Activated T-helper 1 cell treated with anti-CD3 and anti-CD28 coated beads, Interleukin-2, amount 50 U/mL, for 16 hours (primary cell): ENCODE measurements at places on chromosomes 3 and 15.

GRCh38 chr3:113211330-113212149 lies at the start of gene BOC:
Gene BOC (plus strand): TSS chr3:113211557. CDS start chr3:113249803, 38,246 bp downstream.
- no peak for DNase-seq

DNA sequence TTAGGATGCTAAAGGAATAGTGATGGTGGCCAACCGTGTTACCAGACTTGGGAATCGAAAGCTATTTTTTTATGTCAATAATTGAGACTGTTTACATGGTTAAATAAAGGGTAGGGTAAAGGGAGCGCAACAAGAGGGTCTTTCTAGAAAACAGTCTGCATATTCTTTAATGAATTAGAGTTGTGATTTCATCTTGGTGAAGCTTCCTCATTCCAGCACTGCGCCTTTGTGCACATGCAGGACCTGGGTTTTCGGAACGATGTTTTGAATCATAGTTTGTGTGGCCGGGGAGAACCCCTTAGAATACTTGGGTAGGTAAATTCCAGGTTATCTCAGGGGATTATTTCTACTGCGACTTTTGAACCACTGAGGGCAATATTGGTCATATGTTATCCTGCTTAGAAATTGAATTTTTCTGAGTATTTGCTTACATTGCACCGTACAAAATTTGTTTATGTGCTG lies 1.3 kb downstream of the PIK3CA start:
- DNase-seq = no peak

GRCh38 chr3:62970648-62971047 lies 95.4 kb upstream of the CADPS start:
- DNase-seq = no peak

DNA sequence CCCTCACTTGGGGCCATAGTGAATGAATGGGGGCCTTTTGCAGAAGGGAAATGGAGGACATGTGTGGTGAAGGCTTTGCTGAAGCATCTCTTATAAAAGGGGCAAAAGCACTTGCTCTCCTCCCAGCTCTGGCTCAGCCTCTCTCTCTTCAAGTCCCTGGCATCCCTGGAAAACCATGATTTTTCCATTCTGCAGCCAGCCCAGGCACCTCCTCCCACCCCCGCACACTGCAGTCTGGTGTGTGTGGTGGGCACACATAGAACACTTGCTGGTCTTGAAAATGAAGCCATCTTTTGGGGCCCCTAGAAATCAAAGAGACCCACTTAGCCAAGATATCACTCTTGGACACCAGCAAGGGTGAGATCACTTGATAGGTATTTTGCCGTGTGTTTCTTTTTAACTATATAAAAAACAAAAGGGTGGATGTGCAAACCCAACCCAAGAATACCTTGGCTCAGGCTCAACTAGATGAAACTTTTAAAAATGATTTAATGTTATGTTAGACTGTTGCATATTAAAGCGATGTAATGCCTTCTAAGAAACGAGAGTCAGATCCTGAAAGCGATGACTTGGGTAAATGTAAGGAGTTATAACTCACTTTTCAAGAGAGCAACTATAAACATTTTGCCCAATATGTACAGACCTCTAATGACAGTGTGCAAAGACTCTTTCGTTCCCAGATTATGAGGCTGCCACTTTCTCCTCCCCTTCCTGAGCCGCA lies 16.4 kb upstream of the ALDH1A3 start:
- DNase-seq = no peak

- DNase-seq = no peak
Observed at GRCh38 chr3:113141543-113141942, 69.8 kb upstream of the BOC start.

- DNase-seq = no peak
Observed at GRCh38 chr15:25481208-25481859, 42.5 kb upstream of the UBE3A start.

DNA sequence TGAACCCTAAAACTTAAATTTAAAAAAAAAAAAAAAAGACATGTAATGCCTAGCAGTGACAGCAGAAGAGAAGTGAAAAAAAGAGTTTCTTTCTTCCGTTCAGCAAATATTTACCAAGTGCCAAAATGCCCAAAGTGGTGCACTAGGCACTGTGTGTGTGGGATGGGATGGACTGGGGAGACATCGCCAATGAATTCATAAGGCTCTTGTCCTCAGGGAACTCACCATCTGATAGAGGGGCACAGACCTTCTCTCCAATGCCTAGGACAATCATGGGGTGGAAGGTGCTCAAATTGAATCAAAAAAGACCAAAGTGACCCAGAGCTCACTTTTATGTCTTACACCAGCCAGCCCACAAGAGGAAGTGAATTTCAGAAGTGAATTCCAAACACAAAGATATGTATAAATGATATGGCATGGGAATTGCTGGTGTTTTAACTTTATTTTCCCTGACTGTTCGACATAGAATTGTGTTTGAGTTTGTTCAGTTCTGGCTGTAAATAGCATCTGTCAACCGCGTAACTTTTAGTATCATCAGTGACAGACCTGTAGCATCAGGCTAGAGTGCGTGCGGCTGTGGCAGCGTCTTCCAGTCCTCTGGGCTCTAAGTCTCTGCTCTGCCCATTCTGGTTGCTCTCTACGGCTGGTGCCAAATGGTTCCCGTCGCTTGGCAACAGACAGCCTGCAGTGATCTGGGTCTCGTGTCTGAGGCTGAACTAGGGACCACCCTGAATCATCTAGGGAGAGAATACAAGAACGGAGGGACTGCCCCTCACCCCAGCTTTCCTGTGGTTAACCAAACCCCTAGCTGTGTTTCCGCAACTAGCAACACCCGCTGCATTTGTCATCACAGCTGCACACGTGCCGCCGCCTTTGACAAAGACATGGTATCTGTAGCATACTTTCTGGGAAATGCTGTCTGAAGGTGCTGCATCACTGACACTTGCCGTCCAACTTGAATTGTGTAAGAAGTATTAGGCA lies 154.0 kb upstream of the THBS1 start:
- DNase-seq = peak; percentile 5

- DNase-seq = no peak
Observed at GRCh38 chr3:173066044-173067004, 74.7 kb downstream of the SPATA16 start.

- no peak for DNase-seq
Observed at GRCh38 chr3:33044676-33045075, 52.3 kb downstream of the GLB1 start.

DNA sequence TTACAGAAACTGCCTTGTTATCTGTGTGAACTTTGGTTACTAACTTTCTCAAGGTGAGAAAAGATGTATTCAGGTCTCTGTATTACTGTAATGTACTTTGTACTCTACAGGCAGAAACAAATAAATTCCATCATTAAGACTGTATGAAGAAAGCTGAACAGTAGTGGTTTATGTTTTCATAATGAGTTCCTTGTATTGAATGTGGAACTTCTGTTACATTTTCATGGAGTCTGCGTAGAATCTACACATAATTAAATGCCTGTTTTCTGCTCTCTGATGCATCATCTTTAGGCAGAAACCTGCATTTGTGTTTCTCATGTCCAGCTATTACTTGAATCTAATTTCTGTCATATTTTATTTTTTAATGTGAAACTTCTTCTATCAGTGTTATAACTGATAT lies 302.8 kb downstream of the NLGN1 start:
- DNase-seq = no peak

- no peak for DNase-seq
Observed at GRCh38 chr15:97903971-97904572, 56.4 kb upstream of the ARRDC4 start.

GRCh38 chr15:39192351-39192750 lies 388.5 kb upstream of the THBS1 start:
- no peak for DNase-seq

- no peak for DNase-seq
Observed at GRCh38 chr15:41523097-41523496, 9.5 kb upstream of the LTK start.

DNA sequence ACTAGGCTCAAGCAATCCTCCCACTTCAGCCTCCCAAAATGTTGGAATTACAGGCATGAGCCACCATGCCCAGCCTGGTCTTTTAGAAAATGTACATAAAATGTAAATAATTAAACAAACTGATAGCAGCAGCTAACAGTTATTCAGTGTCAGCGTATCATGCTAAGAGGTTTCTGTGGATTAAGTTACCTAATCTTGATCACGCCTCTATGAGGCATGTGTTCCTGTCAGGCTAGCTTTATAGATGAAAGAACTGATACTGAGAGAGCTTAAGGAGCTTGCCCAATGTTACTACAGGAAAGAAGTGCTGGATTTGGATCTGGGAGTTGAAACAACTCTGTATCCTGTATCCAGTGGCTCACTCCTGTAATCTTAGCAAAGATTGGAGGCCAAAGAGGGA lies 11.2 kb upstream of the MST1R start:
- DNase-seq = no peak

GRCh38 chr3:27287052-27287451 lies 82.1 kb downstream of the NEK10 start:
- no peak for DNase-seq

GRCh38 chr3:50047426-50047825 lies 41.3 kb upstream of the RBM5 start:
- no peak for DNase-seq

GRCh38 chr3:105827959-105828358 lies 40.9 kb downstream of the CBLB start:
- no peak for DNase-seq

- no peak for DNase-seq
Observed at GRCh38 chr15:55327387-55327786, 8.4 kb downstream of the PIGB start.

DNA sequence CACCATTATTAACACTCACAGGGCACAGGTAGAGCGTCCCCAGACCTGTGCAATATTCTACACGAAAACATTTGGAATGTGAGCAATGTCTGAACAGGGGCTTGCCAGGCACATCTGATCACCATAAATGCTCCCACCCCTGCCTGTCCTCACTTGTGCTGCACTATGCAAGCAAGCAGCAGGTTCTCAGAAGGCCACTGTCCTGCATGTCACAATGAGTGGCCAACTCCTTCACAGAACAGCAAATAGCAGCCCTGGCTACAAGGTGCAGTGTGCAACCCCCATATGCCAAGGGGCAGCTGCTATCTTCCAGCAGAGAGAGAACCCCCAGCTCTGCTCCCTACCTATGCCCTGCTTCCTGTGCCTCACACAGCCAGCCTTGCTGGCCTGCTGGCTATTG lies 32.6 kb downstream of the SEC22C start:
- DNase-seq = no peak

GRCh38 chr3:126952261-126952982 lies 30.5 kb upstream of the PLXNA1 start:
- no peak for DNase-seq

GRCh38 chr3:106103383-106103782 lies 234.6 kb upstream of the CBLB start:
- no peak for DNase-seq

DNA sequence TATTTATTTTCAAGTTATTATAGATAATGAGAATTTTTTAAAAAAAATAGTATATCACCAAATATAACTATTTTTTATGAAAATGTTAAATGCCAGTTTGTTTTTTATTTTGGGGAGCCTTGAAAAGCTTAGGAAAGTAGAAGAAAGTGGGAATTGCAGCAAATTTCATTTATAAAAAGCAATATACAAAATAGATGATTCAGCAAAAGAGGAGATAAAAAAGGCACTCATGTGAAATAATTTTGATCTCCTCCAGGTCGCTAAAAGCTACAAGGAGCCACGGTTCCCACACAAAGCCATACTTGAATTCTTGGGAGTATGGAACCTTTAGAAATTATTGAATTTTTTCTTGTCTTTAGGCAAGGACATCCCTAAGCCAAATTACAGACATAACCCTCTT lies 625.0 kb upstream of the SGO1 start:
- DNase-seq = no peak

DNA sequence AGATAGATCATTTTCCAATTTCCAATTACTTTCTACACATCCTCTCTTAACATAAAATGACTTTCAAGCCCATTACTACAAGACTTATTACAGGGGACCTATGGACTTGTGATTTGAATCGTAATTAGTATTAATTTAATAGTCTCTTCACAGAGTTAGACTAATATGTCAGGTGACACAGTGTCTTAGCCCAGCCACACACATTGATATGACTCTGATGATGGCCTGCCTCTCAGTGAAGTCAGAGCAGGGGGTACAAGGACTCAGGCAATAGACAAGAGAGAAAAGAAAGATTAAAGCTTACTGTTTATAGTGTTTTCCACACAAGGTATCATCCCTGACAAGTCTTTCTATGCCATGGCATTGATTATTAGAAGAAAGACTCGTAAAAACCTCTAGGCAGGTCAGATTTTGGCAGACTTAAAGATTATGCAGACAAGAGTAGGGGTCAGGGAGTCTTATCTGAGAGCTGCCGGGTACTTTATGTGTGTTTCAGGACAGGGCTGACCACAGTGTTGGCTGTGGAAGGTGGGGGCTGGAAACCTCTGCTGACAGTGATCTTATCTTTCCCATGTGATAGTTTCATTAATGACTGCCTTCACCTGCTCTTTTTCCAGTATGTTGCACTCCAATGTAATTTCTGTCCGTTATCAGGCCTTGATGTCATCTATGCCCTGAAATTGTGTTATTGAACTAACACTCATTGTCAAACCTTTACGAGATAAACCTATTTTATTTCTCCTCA lies 50.1 kb downstream of the B3GALNT1 start:
- no peak for DNase-seq

DNA sequence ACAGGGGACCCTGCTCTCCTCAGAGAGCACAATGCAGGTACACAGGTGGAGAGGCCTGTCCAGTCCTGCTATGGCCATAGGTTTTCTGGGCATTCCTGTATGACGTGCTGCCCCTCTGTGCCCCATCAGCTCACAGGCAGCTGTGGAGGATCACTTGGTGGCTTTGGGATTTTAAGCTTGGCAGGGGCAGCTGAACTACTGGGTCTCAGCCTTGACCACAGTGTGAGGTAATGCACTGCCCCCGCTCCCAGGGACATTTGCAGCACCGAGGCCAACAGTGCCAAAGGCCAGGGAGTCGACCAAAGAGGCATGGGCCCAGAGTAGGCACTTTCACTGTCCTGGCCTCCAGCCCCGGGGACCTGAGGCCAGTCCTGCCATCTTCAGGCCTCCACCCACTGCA lies 46.2 kb downstream of the ZDHHC3 start:
- DNase-seq = no peak

DNA sequence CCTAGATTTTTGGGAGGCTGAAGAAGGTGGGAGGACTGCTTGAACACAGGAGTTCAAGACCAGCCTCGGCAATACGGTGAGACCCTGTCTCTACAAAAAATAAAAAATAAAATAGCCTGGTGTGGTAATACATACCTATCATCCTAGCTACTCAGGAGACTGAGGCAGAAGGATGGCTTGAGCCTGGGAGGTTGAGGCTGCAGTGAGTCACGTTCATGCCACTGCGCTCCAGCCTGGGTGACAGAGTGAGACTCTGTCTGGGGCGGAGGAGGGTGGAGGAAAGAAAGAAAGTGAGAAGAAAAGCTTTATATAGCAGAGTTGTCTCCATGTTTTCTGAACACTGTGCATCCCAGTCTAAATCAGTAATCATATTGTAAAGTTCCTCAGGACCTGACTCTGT lies 301.4 kb upstream of the CNTN6 start:
- no peak for DNase-seq

GRCh38 chr15:81343371-81343770 lies 19.4 kb upstream of the STARD5 start:
- no peak for DNase-seq
